ENCODE measurements at places on chromosomes 4 and X.

DNA sequence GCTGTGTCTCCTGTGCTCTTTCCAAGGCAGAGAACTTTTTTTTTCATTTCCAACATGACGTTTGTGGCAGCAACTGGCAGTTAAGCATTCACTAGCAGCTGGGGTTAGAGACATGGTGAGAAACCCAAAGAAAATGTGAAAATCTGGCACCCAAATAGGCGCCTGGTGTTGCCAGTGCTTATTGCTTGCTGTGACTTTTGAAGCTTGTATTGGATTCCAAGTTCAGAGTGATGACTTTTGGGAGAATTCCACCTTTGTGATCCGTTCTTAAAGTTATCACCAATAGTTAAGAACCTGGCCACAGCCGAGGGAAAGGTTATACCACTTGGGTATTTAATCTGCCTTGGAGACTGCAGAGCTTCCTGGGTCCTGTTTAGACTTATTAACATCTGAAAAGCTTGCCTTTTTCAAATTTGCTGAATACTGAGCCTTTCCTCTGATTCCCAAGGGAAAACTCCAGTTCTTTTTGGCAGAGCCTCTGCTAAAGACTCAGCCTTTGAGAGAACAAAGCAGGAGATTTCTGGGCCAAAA lies 101.0 kb downstream of the OPHN1 start:
- DNase-seq: no peak

DNA sequence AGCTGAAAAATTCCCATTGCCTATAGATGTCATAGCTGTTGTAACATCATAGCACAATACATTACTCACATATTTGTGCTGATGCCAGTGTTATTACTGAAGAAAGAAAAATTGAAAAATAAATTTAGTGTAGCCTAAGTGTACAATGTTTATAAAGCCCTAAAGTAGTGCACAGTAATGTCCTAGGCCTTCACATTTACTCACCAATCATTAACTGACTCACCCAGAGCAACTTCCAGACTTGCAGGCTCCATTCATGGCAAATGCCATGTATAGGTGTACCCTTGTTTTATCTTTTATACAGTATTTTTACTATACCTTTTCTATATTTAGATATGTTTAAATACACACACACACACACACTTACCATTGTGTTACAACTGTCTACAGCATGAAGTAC lies 265.4 kb upstream of the MAGEB18 start:
- no peak for DNase-seq

DNA sequence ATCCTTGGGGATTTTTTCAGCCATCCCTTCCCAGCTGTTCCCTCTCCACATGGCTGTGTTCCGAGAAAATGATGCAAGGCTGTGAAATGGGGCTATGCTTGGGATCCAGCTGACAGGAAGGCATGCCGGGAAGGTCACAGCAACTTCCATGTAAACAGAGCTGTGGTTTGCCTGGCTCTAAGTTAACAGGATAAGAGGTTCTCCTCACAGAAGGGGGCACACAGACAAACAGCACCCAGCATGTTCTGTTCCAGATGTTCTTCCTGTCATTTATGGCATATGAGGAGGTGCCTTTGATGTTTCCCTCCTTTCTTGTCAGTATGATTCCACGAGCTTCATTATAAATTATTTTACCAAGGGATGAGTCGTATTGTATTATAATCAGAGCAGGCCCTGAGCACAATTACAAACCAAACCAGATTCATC lies 220.7 kb downstream of the ANTXR2 start:
- no peak for DNase-seq

GRCh38 chr4:2930135-2930757 lies 33.0 kb downstream of the NOP14 start:
- no peak for DNase-seq

GRCh38 chr4:85565761-85566480 lies 91.0 kb downstream of the ARHGAP24 start:
- DNase-seq: no peak

DNA sequence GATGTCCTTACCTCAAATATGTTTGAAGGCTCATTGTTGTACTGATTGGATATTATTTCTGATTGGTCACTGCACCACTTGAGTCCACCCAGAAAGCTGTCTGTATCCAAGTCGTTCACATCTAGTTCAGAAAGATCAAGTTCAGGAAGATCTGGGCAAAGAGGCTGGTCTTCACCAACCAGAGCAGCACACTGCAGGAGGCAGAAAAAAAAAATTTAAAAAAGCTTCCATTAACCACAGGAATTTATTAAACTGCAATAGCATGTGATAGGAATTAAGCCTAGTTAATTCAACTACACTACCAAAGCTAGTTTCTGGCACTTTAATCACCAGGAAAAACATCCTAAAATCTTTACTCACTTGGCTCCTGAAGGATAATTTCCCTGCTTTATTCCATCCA lies 5.1 kb downstream of the PPARGC1A start:
- no peak for DNase-seq

GRCh38 chrX:41781500-41781899 lies 57.5 kb downstream of the GPR82 start:
- no peak for DNase-seq

- no peak for DNase-seq
Observed at GRCh38 chr4:90970021-90970420, 842.8 kb downstream of the CCSER1 start.

GRCh38 chr4:52704661-52705060 lies 45.6 kb upstream of the USP46 start:
- no peak for DNase-seq

GRCh38 chrX:129724754-129725153 lies 14.0 kb upstream of the XPNPEP2 start:
- no peak for DNase-seq

DNA sequence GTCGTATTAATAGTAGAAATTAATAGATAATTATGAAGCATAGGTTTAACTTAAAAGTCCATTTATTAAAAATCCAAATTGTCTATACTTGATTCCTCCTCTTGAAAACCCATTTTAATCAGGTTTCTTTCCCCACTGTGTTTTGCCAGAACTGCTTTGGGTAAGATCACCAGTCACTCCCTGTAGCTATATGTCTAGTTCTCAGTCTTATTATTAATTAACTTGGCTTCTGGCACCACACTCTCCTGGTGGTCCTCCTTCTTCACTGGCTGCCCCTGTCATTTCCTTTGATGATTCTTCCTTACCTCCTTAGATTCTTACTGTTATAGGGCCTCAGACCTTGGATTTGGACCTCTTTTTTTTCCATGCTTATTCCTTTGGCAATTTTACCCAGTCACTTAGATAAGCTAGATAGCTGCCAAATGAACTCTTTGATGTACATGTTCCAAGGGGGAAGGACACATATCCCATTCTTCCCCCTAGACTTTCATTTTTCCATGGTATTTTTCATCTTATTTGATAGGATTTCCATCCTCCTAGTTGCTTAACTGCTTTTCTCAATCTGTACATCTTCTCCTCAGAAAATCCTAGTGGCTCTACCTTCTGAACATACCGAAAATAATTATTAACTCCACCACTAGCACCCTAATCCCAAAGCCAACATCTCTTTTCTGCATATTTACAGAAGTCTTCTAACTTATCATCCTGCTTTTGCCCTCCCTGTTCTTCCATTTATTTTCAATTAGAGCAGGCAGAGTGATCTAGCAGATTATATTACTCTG lies 24.5 kb downstream of the GIMD1 start:
- no peak for DNase-seq

- DNase-seq: no peak
Observed at GRCh38 chr4:47816748-47817147, 21.1 kb downstream of the CORIN start.

GRCh38 chr4:55896622-55897021 lies 43.2 kb downstream of the EXOC1 start:
- no peak for DNase-seq

DNA sequence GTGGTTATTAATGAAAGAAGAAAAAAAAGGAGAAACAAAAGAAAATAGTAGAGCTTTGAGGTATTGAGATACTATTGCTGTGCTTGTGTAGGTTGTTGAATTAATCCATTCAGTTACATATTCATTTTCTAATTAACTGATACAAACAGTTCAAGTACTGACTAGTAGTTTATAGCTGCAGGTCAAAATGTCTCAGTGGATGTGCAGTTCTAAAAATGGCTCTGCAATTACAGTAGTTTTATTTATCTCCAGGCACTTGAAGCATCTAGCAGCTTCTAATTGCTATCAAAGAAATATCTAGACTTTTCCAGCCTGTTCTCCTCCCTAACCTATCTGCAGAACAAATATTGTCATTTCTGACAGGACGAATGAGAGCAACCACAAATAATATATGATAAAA lies 1887.7 kb upstream of the PCDH7 start:
- no peak for DNase-seq

DNA sequence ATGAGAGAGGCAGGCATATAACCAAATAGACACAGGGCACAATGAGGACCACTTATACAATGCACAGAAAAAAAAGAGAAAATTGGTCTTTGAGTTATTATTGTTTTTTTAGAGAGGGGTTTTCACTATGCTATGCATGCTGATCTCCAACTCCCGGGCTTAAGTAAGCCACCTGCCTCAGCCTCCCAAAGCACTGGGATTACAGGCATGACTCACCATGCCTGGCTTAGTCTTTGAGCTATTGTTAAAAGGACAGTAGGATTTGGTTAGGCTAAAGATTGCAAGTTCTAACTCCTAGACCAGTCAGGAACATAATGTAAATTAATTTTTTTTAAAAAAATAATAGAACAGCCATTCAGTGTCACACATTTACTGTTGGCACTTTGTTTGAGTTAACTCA lies 340.1 kb downstream of the GPAT3 start:
- no peak for DNase-seq

DNA sequence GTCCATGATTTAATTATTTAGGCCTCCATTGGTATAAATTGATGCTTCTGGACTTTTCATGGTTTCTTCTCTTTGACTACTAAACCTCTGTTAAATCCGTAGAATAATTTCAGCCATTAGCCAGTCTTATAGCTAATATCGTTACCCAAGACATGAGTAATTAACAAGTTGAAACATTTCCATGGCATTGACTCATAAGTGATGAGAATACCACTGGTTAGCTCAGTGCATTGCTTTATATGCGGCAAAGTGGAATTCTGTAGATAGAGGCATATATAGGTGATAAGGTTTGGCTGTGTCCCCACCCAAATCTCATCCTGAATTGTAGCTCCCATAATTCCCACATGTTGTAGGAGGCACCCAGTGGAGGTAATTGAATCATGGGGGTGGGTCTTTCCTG lies 80.6 kb downstream of the VCX2 start:
- DNase-seq: no peak

GRCh38 chr4:55348466-55348865 lies 2.4 kb downstream of the SRD5A3 start:
- DNase-seq: no peak

DNA sequence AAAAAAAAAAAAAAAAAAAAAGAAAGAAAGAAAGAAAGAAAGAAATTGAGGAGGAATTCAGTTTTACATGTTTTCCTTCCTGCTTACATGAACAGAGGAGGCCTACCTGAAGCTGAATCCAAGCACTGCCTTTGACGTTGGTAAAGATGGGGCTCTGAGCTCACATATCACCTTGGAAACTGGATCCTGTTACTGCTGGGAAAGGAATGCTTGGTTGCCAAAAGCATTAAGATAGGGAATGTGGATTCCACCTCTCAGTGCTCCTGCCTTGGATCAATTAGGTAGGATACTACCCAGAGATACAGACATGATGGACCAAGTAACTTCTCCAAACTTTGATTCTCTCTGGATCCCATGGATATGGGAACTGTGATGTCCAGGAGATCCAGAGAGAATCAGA lies 50.6 kb downstream of the NHS start:
- no peak for DNase-seq

GRCh38 chrX:71958281-71958675 lies 47.6 kb downstream of the NHSL2 start:
- DNase-seq: no peak

DNA sequence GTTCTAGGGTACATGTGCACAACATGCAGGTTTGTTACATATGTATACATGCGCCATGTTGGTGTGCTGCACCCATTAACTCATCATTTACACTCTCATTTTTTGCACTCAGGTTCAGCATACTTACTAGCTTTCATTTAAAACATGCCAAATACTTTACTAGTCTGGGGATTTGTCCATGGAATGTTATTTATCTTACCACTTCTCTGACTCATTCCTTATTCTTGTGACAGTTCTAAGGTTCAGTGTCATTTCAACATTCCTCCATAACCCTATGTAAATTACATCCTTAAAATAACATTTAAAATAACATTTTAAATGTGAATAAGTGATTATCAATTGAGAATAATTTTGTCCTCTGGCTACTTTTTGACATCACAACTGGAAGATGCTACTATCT lies 19.5 kb upstream of the SYTL5 start:
- no peak for DNase-seq
